Amygdala (tissue), 56 donors: ENCODE measurements at places on chromosomes 5 and 9.

- no peak for DNase-seq
Observed at GRCh38 chr5:93130624-93131490, 450.2 kb downstream of the NR2F1-AS1 start.

GRCh38 chr9:79565245-79565644, 6.5 kb upstream of the TLE4 start:
- DNase-seq = no peak

- no peak for DNase-seq
Observed at GRCh38 chr5:34998058-34998789, 49.5 kb downstream of the AGXT2 start.

DNA sequence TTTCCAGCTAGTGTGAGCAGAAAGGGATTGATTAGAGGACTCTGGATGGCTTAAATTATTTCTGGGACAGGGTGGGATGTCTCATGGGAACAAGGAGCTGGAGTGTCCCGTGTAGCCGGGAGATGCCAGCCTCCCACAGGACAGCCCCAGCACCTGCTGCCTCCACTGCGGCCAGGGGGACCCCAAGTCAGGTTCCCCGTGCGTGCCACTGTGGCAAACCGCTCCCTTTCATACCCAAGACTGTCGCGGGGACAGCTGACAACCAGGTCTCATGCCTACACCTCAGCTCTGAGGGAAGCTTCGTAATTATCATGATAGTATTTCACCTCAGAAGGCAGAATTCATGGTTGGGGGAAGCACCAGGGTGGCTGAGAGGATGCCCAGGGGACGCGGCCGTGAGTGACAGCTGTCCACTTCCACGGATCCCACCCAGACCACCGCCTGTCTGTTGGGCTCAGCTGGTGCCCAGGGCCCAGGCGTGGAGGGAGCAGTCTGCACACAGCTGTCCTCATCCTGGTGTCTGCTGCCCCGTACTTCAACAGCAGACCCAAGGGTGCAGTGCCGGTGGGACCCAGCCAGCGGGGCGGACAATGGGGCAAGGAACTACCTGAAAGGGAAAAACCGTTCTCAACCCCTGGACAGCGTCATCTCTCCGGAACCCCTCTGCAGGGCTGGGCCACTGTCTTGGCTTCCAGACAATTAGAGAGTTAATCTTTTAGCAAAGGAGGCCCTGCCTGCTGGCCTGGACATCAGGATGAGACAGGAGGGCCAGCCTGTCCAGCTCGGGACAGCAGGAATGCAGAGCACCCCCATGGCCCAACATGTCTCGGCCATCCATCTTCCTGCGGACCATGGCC, 166.9 kb downstream of the OLFM1 start:
- DNase-seq = no peak

DNA sequence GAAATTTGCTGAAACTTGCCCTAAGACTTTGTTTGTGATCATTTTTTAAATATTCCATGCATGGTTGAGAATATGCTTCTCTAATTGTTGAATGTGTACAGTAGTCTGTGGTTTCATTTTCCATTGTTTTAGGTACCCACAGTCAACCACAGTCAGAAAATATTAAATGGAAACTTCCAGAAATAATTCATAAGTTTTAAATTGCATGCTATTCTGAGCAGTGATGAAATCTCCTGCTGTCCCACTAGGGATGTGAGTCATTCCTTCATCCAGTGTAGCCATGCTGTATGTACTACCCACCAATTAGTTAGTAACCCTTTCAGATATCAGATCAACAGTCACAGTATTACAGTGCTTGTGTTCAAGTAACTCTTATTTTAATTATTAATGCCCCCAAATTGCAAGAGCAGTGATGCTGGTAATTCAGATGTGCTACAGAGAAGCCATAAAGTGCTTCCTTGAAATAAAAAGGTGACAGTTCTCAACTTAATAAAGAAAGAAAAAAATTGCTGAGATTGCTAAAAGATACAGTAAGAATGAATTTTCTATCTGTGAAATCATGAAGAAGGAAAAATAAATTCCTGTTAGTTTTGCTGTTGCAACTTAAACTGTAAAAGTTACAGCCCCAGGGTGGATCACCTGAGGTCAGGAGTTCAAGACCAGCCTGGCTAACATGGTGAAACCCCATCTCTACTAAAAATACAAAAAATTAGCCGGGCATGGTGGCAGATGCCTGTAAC, 79.9 kb upstream of the FBXL17 start:
- no peak for DNase-seq

DNA sequence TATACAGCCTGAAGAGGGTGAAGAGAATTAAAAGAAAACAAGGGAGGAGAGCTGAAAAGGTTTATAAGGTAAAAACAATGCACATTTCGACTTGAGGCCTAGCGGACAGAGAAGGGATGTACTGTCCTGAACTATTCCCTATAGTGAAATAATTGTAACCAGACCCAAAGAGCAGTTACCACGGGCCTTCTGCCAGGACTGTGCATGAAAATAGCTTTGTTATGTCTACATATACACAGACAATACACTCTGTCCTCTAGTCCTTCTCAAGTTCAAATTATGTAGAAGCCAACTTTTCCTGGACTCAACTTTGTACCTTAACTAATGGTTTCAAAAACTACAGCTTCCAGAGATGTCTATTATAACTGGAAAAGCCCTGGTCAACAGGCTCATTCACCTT, 223.7 kb downstream of the PCSK5 start:
- DNase-seq = no peak

GRCh38 chr5:31626156-31626555, 12.8 kb upstream of the PDZD2 start:
- no peak for DNase-seq

DNA sequence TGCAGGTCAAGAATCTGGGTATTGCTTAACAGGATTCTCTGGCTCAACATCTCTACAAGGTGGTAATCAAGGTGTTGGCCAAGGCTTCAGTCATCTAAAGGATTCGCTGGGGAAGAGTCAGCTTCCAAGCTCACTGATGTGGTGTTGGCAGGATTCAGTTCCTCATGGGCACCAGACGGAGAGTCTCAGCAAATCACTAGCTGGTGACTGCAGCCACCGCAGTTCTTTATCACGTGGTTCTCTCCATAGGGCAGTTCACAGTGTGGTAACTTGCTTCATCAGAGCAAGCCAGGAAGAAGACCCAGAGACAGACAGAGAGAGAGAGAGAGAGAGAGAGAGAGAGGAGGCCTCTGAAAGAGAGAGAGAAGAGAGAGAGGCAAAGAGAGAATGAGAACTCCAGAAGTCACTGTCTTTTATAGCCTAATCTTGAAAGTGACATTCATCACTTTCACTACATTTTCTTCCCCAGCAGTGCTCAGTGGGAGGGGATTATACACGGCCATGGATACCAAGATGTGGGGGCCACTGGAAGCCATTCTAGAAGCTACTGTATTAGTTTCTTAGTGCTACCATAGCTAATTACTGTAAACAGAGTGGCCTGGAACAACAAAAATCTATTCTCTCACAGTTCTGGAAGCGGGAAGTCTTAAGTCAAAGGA, 109.2 kb upstream of the SMIM23 start:
- DNase-seq = no peak
